ENCODE measurements at places on chromosomes 1 and 21.

GRCh38 chr21:31316488-31317169, 27.4 kb downstream of the TIAM1 start:
- DNase-seq, result no peak

GRCh38 chr1:246592695-246593094, 26.4 kb downstream of the CNST start:
- DNase-seq, result no peak

DNA sequence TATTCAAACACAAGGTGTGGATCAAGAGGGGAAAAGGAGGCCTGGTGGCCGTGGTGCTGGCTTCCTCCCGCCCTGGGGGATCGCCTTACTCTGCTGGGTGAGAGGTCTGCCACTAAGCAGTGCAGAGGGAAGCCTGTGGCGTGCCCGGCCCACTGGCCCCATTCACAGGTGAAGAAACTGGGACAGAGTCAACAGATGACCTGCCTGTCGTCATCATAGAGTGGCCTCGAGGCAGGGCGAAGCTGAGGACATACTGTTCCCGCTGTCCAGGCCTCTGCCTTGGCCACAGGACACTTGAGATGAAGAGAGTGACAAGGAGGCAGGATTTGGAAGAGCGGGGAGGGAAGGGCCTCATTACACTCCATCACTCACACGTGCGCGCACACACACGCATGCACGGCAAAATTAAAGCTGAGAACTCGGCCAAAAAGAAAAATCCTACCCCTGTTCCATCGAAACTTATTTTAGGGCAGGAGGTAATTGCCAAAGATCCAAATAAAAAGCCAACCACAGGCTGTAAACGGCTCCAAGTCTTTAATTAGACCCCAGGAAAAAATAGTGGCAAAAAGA, 50.5 kb downstream of the CASZ1 start:
- peak; percentile 94 for DNase-seq

GRCh38 chr1:2973601-2974593, 47.4 kb upstream of the ACTRT2 start:
- peak; percentile 15 for DNase-seq

DNA sequence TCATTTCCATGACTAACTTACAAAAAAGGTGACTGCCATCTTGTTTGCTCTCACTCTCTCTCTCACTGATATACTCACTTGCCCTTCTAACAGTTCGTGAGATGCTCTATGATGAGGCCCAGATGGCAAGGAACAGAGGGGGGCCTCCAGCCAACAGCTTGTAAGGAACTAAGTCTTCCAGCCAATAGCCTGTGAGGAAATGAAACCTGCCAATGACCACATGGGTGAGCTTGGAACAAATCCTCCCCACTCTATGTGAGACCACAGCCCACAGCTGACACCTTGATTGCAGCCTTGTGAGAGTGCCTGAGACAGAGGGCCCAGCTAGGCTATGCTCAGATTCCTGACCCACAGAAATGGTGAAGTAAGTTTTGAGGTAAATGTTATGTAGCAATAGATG, 153.7 kb downstream of the HHIPL2 start:
- DNase-seq, result no peak

DNA sequence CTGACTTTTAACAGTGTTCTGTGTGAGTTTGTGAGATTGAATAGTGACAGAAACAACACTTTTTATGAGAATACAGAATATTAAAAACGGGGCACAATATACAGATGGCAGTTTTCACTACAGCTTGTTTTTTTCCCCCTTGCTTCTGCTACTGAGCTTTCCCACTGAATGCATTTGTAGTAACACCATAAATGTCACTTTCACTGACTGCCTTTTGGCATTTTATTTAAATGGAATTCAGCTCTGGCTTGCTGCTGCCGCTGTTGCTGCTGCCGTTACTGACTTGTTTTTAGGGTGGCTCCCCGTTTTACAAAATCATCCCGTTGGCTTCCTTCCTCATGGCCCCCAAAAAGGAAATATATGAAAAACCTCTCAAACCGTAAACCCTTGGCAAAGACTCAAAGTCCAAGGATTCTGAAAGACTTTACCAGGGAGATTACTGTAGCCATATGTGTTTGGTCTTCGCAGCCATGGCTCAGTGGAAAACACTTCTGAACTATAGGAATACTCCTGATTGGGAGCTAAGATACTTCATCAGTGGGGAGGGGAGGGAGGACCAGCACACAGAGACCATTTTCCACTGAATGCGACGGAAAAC, 151.0 kb downstream of the NUF2 start:
- no peak for DNase-seq

- no peak for DNase-seq
These were observed 2.0 kb upstream of the CCN1 start for GRCh38 chr1:85578321-85579295.

- peak; percentile 84 for DNase-seq
These were observed 39.2 kb downstream of the CDK18 start for GRCh38 chr1:205543351-205544301.

DNA sequence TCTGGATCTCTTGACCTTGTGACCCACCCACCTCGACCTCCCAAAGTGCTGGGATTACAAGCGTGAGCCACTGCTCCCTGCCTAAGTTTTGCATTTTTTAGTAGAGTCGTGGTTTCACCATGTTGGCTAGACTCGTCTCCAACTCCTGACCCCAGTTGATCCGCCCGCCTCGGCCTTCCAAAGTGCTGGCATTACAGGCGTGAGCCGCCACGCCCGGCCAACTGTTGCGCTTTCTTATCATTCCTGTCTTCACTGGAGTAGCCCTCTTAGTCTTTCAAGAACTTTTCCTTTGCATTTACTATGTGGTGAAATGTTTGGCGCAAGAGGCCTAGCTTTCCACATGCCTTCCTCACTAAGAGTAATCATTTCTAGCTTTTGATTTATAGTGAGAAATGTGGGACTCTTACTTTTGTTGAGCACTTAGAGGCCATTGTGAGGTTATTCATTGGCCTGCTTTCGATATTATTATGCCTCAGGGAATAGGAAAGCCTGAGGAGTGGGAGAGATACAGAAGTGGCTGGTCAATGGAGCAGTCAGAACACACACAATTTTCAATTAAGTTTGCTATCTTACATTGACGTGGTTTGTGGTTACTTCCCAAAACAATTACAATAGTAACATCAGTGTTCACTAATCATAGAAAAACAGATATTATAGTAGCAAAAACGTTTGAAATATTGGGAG, 111.0 kb downstream of the ZMYM4 start:
- no peak for DNase-seq

DNA sequence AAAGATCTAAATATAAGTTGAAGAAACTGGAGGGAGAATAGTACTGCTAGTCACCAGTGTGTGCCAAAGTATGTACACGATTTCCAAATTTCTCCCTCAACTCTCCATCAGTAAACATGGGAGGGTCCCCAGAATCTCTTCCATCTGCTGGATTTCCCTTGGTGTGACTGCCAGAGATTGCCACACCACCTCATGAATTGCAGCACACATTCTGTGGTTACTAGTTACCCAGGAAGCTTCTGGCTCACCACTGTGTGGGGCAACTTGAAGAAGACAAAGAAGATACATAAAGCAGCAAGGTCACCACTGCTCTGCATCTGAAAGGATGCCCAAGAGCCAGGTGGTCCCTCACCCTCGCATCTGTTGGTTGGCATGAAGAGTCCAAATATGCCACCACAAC, 191.7 kb upstream of the ESRRG start:
- no peak for DNase-seq

GRCh38 chr1:1118876-1119220, 3.0 kb upstream of the C1orf159 start:
- DNase-seq, result peak; percentile 61

GRCh38 chr1:167797015-167797414, 75.2 kb downstream of the MPZL1 start:
- no peak for DNase-seq
